NB4 (cell line): ENCODE measurements at places on chromosomes 7 and 10.

GRCh38 chr10:104259456-104259855, 4.8 kb downstream of the GSTO1 start:
- no peak for DNase-seq

GRCh38 chr7:67870396-67870795, 873.8 kb downstream of the TYW1 start:
- no peak for DNase-seq

- no peak for DNase-seq
Observed at GRCh38 chr7:21373031-21373430, 54.9 kb upstream of the SP4 start.

DNA sequence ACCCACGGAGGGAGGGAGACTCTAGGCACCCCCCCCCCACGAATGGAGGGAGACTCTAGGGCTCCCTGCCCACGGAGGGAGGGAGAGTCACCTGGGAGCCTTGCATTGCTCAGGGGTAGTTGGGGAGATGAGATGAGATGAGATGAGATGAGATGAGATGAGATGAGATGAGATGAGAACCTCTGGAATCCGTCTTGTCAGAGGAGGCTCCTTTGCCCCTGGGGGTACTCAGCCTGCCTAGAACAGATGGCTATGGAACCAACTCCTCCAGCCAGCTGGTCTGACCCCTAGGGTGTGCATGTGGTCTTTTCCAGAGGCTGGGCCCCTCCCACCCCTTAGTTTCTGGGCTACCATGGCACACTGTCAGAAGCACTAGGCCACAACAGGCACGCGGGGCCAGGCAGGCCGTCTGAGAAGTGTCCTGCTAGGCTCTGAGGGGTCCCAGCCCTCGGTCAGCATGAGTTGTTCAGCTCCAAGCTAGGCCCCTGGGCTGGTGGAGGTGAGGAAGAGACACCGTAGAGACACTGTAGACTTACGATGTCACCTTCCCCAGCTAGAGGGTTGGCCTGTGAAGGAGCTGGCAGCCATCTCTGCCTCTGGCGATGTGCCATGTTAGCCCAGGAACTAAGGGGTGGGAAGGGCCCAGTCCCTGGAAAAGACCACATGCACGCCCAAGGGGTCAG, 8.8 kb downstream of the TSPAN15 start:
- no peak for DNase-seq

DNA sequence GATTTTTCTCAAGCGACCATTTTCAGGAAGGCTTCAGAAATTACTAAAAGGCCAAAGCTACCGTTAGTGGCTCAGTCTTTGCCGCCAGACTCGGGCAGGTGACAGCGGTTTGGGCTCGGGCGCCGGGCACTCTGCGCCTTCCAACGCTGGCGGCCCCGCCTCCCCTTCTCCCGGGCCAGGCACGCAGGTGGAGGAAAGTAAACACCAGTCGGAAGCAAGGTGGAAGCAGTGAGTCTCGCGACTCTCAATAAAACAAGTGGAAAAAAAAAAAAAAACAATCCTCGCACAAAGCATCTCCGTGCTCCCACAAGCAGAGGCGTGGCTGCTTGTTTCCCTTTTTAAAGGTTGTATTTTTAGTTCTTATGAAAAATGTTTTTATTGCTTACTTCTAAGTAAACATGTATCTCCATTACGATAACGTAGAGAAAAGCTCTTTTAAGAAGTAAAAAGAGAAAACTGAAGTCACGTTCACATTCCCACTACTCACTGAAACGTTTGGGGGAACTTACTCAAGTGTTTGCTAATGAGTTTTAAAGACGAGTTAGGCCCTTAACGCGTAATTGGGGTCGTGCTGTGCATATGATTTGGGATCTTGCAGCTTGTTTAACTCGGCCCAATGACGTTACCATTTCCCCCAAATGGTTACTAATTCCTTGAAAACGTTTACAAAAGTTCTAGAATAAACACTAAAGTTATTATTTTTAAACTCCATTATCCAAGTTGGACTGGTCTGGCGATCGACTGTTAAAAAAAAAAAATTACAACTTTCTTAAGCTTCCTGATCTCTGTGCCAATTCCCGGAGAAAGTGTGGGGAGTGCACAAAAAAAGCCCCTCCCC, 864 bp downstream of the CDCA7L start:
- peak; percentile 75 for DNase-seq

DNA sequence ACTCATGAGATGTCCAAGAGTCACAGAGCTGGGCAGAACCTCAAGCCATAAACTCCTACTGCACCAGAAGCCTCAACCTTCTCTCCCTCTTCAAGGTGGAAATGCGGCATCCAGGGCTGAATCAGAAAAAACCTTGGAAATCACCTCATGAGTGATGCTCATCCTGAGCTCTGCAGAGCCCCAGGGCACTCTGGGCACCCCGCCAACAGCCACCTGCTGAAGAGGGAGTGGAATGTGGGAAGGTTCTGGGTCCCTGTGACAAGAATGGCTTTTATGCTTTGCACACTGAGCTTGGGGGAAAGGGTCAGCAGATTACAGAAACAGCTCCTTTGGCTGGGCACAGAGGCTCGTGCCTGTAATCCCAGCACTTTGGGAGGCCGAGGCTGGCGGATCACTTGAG, 18.8 kb downstream of the NUDT1 start:
- DNase-seq: no peak

DNA sequence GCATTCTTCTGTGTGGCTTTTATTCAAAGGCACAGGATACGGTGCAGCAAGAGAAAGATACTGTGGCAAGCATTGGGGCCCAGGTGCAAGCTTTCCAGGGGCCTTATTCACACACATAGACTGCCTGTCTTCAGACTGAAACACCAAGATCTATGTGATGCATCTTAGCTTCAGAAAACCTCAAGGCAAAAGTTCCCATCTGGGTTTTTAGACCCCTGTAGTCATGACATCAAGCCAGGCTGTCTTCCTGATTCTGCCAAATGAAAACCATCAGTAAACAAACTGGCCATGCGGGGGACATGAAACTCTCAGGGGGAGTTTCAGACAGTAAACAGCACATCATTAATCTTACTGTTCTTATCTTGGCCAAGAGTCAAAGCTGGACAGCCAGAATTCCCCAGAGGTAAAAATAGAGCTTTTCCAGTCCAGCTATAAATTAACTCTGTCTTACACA, 9.8 kb downstream of the AGBL3 start:
- DNase-seq: no peak

GRCh38 chr10:122062831-122063674, 74.1 kb downstream of the TACC2 start:
- DNase-seq: peak; percentile 73

DNA sequence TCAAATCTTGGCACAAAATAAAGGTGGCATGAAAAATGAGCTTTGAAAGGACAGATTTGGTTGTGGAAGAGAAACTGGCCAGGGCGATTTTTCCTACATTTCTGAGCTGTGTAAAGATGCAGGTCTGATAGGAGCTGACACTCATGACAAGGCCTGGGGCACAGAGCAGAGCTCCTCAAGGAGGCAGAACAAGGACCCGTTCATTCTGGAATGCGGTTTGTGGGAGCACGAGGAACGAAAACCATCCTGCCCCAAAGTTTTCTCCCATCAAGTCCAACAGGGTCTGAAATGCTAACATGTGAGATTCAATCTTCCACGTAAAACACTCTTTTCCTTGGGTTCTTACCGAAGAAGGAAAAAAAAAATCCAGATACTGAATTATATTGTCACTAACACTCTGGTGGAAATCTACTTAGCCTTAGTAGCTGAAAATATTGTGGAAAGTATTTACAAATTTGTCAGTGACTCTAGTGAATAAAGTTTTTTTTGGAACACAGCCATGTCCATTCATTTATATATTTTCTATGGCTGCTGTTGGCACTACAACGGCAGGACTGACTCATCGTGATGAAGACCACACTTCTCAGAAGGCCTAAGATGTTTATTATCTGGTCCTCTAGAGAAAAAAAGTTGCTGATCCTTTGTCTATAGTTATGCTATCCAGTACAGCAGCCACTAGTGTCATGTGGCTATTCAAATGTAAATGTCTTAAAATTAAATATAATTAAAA, 215.7 kb downstream of the BAMBI start:
- DNase-seq: no peak

GRCh38 chr7:38655833-38656774, 24.9 kb upstream of the AMPH start:
- no peak for DNase-seq

GRCh38 chr10:100101192-100102076, 19.8 kb upstream of the CPN1 start:
- DNase-seq: no peak

GRCh38 chr10:44264244-44264643, 120.7 kb downstream of the CXCL12 start:
- DNase-seq: no peak

DNA sequence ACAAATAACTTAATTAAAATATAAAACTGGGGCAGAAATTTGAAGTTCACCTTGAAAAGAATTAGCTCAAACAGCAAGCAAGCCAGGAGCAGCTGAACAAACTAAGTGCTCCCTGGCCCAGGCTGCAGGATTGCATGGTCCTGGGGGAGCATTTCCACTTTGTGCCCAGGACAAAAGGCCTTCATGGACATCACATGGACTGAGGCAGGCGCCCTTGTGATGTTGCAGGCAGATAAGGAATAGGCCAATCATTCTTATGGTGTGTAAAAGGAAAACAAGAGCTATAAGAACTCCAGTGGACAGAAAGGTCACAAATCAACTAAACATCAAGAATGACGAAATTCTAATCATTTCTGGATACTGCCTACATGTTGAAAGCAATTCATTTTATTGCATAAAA, 17.5 kb upstream of the TECTB start:
- no peak for DNase-seq

DNA sequence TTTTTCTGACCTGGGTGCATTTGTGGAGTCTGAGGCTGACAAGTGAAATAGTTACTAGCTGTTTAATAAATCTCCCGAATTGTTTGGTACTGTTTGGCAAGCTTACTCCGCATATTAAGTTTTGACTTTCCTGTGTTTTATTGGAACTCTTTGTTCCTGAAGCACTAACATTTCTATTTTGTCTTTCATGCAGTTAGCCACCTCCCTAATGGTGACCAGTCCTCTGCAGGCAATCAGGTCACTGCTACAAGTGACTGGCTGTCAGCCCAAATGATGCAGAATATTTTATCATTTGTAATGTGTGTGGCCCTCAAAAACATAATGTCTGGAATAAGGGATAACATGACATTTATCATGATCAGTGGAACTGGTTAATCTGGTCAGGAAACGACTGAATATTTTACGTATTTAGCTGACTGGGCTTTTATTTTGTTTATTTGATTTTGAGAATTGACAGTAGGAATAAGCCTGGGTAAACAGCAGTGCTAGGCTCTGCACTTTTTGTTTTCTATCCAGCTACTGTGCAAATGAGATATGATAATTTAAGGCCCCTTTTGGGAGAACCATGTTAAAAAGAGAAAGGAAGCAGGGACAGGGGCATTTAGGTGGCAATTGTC, 82.9 kb downstream of the ST7 start:
- DNase-seq: no peak

- DNase-seq: peak; percentile 8
Observed at GRCh38 chr7:97078023-97078969, 39.2 kb upstream of the SDHAF3 start.

- DNase-seq: no peak
Observed at GRCh38 chr7:17109020-17109419, 189.4 kb upstream of the AHR start.

DNA sequence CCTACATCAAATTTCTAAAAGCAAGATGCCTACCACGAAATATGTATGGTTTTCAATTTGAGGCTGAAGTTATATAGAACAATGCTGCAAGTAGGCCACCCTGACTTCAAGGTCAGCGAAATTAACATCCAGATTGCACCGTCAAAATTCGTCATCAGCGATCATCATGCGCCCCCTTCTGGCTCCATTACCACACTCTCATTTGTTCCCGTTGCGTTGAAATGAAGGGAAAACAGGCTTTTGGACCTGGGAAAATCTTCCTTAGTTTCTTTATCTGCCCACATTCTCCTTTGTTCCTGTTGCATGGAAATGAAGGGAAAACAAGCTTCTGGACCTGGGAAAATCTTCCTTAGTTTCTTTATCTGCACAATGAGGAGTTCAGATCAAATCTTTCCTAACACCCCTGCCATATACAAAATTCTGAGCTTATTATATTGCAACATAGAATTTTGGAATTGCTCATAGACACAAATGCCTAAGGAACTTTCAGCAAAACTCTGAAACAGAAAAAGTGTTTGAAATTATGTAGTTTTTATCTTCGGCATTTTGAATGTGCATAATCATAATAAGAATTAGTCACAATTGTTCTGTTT, 98.2 kb upstream of the PRKCQ start:
- peak; percentile 54 for DNase-seq

DNA sequence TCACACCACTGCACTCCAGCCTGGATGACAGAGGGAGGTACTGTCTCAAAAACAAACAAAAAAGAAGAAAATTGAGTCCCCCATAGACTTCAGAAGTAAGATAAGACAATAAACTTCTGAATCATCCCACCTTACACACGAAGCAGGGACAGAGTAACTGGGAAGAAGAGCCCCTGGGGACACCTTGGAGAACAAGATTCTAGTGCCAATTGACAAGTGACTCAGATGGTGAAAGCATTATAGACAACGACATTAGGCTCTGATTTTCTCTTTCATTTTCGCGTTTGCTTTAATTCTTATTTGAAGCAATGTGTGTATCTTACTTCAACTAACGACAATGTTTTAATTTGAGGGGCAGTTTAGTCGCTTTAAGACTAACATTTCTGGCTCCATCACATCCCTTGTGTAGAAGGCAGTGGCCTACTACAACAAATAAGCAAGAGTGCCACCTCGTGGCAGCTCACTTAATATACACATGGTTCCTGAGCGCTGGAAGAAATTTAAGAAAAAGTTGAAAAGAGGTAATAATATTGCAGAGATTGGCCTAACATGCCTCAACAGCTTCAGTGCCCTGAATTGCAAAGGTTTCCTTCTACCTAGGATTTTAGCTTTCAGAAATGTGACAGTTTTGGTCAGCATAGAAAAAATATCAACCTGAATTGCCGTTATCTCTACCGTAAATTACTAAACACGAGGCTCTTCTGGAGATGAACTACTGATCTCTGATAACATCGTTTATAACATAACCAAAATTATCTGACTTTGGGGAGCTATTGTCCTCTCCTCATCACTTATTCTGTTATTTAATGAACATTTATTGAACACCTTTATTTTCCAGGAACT, 36.7 kb downstream of the ASNS start:
- DNase-seq: peak; percentile 74

GRCh38 chr10:72335394-72336258, 19.1 kb downstream of the DNAJB12 start:
- peak; percentile 73 for DNase-seq

- no peak for DNase-seq
Observed at GRCh38 chr10:1290071-1290471, 233.9 kb downstream of the WDR37 start.
